ENCODE measurements at places on chromosomes 3 and 15.
A peak's percentile ranks its signal among the peaks of the same experiment; 100 is the strongest.

DNA sequence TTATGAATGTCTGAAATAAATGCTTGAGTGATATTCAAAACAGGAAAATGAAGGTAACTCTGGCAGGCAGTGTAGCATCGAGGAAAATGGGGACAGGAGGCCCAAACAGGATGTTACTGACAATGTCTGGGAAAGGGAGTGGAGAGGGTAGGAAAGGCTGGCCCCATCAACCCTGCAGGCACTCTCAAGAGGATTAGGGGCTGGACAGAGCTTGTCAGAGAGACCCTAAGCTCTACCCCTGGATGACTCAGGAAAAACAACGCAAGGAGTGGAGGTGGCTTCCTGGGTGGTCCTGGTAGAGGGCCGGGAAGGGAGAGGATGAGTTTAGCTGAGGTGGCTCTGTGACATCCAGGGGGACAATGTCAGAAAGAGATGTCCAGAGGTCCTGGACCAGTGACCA, 106.0 kb downstream of the RYK start:
- DNase-seq: no peak

DNA sequence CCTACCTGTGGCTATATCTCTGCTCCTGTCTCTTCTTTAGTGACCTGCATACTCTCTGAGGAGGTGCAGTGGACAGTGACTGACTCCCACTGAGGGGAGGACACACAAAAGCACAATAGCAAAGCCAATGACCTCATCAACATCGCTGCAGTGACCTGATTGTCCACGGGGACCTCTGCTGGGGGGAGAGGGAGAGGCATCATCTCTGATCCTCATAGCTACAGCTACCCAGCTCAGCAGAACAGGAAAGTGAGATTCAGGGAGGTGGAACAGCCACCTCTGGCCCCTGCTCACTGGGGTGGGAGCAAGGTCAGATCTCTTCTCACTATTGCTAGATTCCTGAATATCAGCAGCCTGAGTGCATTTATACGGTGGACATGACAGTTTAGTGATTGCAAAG, 179.2 kb downstream of the ATP10A start:
- no peak for DNase-seq

DNA sequence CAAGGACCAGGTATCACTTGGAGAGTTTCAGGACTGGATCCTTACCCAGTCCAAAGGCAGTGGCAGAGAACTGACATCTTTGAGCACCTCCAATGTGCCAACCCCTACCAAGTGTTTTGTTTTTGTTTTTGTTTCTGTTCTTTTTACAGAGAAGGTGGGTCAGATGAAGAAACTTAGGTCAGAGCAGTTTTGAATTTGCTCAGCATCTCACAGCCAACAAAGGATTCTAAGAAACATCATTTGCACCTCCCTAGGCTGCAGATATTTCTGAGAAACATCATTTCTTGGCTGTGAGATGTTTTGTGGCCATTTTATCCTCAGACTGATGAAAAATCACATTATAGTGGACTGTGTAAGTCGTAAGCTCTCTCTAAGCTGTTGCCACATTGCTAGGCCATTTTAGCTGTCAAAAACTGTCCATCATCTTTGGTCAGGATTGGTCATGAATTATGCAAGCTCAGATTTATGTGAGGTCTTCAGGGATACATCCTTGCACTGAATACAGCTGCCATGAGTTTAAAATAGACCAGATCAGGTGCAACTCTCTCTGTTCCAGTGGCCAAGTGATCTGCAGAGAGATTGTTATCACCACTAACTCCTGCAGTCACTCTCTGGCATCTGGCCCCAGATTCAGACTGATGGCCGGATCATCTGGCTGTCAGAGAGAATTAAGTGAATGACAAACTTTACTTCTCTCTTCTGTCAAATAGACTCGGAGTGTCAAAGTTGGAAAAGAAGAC, 341.5 kb downstream of the EPHB1 start:
- DNase-seq: no peak

GRCh38 chr3:52243791-52244628, 1.5 kb upstream of the PPM1M start:
- peak; percentile 70 for DNase-seq

DNA sequence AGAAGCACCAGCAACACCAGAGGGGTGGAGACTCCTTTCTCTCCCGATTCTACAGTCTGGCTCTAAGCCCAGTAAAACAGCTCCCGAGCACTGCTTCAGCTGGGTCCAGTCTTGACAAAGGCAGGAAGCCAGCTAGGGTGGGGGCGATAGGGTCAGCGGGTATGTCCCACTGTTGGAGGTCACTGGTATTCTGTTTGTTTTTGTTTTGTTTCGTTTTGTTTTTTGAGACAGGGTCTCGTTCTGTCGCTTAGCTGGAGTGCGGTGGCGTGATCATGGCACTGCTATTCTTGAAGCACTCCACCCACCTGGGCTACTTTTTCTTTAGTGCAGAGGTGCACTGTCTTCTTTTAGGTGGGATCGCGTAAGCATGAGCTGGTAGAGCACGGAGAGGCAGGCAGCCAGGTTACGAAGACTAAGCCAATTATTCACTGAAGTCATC, 16.3 kb downstream of the GCSAM start:
- DNase-seq: no peak

DNA sequence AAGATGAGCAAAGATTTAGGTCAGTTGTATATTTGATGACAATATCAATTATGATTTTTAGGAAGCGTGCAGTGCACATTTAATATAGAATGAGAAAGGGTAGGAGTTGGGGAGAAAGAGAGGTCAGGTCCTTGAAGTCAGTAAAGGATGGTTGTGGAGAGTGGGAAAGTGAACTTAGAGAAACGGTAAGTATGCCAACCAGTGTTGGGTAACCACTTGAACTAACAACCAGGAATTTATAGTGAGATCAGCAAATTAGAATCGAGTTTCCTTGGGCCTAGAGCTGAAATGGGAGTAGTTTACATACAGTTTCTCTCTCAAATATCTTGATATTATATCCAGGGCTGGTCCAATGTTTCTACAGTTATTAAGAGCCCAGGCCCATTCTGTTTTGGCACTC, 188.5 kb upstream of the RBMS3 start:
- DNase-seq: no peak

GRCh38 chr3:47578119-47578632, 489 bp downstream of the CSPG5 start:
- DNase-seq: peak; percentile 57

DNA sequence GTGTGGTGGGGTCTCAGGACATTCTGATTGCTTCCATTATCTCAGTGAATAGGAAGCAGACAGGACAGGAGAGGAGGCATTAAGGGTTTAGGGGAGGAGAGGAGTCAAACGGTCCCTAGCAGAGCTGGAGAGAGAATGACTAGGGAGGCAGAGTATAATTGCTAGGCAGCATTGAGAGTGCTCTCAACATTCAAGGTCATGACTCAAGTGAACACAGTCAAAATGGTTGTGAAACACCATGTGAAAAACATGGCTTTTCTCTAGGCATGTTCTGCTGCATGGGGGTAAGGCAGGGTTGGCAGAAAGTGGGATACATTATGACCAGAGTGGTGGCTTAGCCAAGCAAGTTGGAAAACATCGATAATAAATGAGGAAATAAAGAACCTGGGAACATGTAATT, 19.5 kb upstream of the HRH1 start:
- no peak for DNase-seq

DNA sequence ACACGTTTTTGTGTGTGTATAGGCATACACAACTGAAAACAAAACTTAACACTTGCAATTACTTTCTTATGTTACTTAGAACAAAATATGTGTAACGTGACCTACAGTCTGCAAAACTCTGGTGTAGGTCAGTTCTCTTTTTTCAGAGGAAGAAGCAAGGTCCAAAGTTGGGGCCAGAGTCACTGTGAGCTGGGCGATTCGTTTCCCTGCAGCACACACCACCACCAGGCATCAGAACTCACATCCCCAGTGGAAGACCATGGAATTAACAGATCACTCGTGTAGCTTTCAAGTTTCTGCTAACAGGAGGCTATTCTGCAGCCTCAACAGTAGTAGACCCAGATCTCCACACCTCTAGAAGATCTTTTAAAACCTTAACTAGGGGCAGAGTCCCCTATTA, 25.8 kb downstream of the ANP32A start:
- no peak for DNase-seq

GRCh38 chr15:43852607-43853006, 25.8 kb downstream of the WDR76 start:
- DNase-seq: no peak

DNA sequence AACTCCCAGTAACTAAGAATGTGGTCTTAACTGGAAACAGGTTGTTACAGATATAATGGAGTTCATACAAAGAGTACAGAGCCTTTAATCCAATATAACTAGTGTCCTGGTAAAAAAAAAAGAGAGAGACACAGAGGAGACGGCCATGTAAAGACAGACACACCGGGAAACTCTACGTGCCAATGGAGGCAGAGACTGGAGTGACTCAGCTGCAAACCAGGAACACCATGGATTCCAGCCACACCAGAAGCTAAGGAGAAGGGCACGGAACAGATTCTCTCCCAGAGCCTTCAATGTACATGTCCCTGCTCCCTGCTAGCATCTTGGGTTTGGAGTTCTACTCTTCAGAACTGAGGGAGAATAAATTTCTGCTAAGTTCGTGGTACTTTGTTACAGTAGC, 4.5 kb downstream of the RNF168 start:
- no peak for DNase-seq

DNA sequence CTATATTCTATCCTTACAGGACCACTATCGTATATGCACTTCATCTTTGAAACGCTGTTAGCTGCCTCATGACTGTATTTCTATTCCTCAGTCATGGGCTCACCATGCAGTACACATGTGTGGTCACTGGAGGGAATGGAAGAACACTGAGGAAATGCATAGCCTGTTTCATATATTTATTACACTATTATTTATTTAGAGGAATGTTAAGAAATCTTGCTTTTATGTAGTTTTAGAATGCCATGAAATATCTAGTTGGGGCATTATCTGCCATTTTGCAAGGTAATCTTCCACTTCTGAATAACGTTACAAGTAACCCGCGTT, 155.7 kb downstream of the IGF1R start:
- DNase-seq: no peak

- DNase-seq: no peak
These were observed 103.5 kb upstream of the SLC7A14 start for GRCh38 chr3:170689296-170689829.

DNA sequence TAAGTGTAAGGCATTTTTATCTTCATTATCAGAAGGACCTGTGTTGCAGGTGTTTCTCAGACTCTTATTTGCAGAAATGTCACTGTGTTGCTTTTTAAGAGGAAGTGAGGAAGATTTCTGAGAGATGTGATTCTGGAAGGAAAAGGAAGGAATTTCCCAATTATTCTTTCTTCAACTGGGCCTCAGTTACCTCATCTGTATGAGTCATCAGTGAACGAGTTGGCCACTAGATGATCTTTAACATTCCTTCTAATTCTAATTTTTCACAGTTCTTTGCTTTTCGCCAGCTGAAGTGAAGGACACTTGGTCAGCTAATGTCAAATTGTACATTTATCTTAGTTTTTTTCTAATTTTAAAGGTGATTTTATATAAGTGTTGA, 28.9 kb downstream of the CLEC3B start:
- no peak for DNase-seq

DNA sequence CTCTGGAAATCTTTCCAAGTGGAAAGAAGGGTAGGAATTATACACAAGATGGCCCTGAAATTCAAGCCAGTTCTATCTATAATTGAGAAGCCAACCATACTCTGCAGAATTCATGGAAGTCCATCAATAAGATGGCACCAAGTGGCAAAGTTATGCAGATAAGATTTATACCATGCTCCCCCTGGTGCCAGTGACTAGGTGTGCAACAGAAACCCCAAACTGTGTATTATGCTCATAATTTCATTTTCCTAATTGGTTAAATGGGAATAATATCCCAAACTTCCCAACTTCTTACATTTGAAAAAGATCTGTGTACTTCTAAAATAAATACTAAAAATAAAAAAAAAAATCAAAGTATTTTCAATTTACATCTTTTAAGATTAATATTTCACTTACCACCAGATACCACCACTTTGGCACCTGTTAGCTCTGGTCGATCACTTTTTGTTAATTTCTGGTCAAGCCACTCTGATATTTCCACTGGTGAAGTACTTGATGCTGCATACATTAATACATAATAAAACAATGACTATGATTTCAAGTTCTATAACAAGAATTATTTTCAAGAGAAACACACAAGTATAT, 25.9 kb downstream of the ETFA start:
- DNase-seq: no peak

GRCh38 chr3:152357587-152357986, 88.9 kb downstream of the MBNL1 start:
- no peak for DNase-seq

DNA sequence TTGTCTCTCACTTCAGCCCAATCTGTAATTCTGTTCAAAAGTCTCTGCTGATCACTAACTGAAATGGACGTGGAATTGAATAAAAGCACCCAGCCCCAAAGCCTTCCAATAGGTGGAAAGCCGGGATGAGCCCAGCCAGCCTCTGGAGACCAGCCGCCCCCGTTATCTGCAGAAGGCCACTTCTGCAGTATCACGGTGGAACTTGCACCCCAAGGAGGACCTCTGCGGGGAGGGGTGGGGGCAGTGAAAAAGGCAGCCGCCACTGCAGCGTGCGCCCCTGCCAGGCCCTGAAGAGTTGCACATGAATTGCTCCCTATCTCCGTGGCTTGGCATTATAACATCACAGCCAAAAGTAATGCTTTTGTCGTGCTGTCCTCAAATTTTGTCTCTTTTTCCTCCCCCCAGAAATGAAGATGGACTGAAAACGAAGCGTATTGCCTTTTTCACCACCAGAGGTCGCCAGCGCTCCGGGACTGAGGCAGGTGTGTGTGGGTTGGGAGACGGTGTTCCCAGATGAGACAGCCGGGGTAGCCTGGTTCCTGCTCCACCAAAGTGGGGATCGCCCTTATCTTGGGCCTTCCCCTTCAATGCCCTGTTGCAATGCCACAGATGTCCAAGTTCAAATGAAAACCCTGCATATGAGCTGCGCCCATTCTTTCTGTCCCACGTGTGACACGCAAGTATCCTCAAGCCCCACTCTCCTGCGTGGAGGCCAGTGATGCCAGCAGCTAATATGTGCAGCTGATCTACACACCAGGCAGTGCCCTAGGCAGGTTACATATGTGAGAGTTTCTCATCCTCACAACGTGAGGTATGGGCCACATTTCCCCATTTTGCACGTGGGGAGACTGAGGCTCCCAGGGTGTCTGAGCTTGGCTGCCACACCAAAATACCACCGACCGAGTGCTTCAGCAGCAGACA, 96.0 kb downstream of the LRRK1 start:
- peak; percentile 86 for DNase-seq

DNA sequence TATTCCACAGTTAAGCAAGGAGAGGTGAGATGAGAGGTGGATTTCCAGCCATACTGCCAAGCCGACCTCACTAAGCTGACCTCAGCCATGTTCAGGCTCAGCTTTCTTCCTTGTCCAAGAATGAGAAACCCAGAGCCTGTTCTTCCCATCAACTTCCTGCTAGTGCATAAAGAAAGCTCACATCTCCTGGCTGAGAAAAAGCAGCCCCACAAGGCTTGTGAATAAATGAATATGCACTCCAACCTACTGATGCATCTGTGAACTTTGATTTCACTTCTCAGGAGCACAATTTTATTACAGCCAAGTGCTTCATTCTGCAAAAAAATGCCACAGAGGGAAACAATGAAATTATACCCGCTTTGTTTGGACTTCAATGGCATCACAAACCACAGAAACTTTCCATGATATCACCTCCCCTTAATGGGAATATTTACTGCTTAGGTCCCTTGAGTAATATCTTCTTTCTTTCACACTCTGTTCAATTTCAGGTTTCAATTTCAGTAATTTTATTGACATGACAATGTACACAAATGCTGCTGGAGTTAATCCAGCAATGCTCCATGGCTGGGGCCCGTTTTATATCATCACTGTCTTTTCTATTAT, 437.0 kb upstream of the PPP2R3A start:
- DNase-seq: no peak

Measured in stimulated activated CD8-positive, alpha-beta memory T cell treated with anti-CD3 and anti-CD28 coated beads, Interleukin-4, amount 100 ng/mL, for 48 hours (primary cell).